SK-MEL-5 (cell line): ENCODE measurements at places on chromosomes 6 and 20. TPM values are rescaled to one million over a fixed set of nuclear protein-coding genes. Genes with fewer than 3 reads are reported as not detected.

LY6G6D gene
- total RNA-seq, result not detected in 2 replicates

CLDN20 gene
- 0.32 TPM in 1 of 2 replicates, not detected in the other for total RNA-seq

SRSF3 gene
- 225 and 237 TPM in 2 replicates for total RNA-seq

MRAP2 gene
- total RNA-seq, result 0.18 and 0.67 TPM in 2 replicates

C6orf58 gene
- total RNA-seq, result not detected in 2 replicates

IMPG1 gene
- not detected in 2 replicates for total RNA-seq

GJA1 gene
- 0.21 and 0.32 TPM in 2 replicates for total RNA-seq

GSTA3 gene
- 0.80 TPM in 1 of 2 replicates, not detected in the other for total RNA-seq

MARCKS gene
- 50.7 and 55.4 TPM in 2 replicates for total RNA-seq

FAM209B gene
- total RNA-seq, result not detected in 2 replicates

SLC32A1 gene
- not detected in 2 replicates for total RNA-seq

BMP7 gene
- 6.8 and 12.9 TPM in 2 replicates for total RNA-seq

HLA-DQB2 gene
- total RNA-seq, result not detected in 2 replicates

GGTLC1 gene
- total RNA-seq, result not detected in 2 replicates

SLC17A4 gene
- not detected in 2 replicates for total RNA-seq

PARD6B gene
- 4.8 and 5.9 TPM in 2 replicates for total RNA-seq

MCHR2 gene
- 0.16 and 0.18 TPM in 2 replicates for total RNA-seq

BACH2 gene
- total RNA-seq, result 0.77 and 0.88 TPM in 2 replicates

DAAM2 gene
- total RNA-seq, result 11.7 and 13.7 TPM in 2 replicates

OOEP gene
- not detected in 2 replicates for total RNA-seq

ADAM33 gene
- total RNA-seq, result not detected in 2 replicates

UST gene
- 12.6 and 15.0 TPM in 2 replicates for total RNA-seq

VPS16 gene
- 39.0 and 39.7 TPM in 2 replicates for total RNA-seq

SCRT2 gene
- not detected in 2 replicates for total RNA-seq

C6orf118 gene
- total RNA-seq, result not detected in 2 replicates

GLP1R gene
- not detected in 2 replicates for total RNA-seq

ZNF165 gene
- total RNA-seq, result 0.19 and 0.37 TPM in 2 replicates

BPIFA1 gene
- not detected in 2 replicates for total RNA-seq

RIPOR2 gene
- 6.7 and 7.4 TPM in 2 replicates for total RNA-seq

SYNDIG1 gene
- total RNA-seq, result not detected in 2 replicates

IL20RA gene
- total RNA-seq, result not detected in 2 replicates

COL21A1 gene
- total RNA-seq, result 0.16 and 0.66 TPM in 2 replicates

ZC2HC1B gene
- not detected in 2 replicates for total RNA-seq

REM1 gene
- not detected in 2 replicates for total RNA-seq

HLA-DRB5 gene
- total RNA-seq, result 0.29 and 0.58 TPM in 2 replicates

RBPJL gene
- not detected in 2 replicates for total RNA-seq

CST4 gene
- not detected in 2 replicates for total RNA-seq

CGAS gene
- not detected in 2 replicates for total RNA-seq

TFAP2C gene
- 1.5 and 2.0 TPM in 2 replicates for total RNA-seq

CLVS2 gene
- not detected in 2 replicates for total RNA-seq

ZBP1 gene
- total RNA-seq, result 0.16 TPM in 1 of 2 replicates, not detected in the other

FOXF2 gene
- 3.8 and 6.0 TPM in 2 replicates for total RNA-seq

NRSN1 gene
- total RNA-seq, result not detected in 2 replicates

PNLDC1 gene
- 0.05 TPM in 1 of 2 replicates, not detected in the other for total RNA-seq

ZNF311 gene
- total RNA-seq, result not detected in 2 replicates

CDSN gene
- total RNA-seq, result not detected in 2 replicates

BPI gene
- not detected in 2 replicates for total RNA-seq

RAMACL gene
- 0.08 and 0.18 TPM in 2 replicates for total RNA-seq

POU5F1 gene
- not detected in 2 replicates for total RNA-seq

TGM6 gene
- not detected in 2 replicates for total RNA-seq

RBCK1 gene
- total RNA-seq, result 51.1 and 58.0 TPM in 2 replicates

SYCP2L gene
- total RNA-seq, result 5.6 and 6.2 TPM in 2 replicates

CLPSL1 gene
- total RNA-seq, result not detected in 2 replicates

TFAP2A gene
- 24.6 and 38.4 TPM in 2 replicates for total RNA-seq

TRIM15 gene
- not detected in 2 replicates for total RNA-seq

SLC22A7 gene
- total RNA-seq, result not detected in 2 replicates

MYMX gene
- total RNA-seq, result not detected in 2 replicates

VARS1 gene
- 38.9 and 53.0 TPM in 2 replicates for total RNA-seq

CYP24A1 gene
- not detected in 2 replicates for total RNA-seq
